ENCODE measurements at places on chromosomes 6 and 20. TPM values are rescaled to one million over a fixed set of nuclear protein-coding genes. Genes with fewer than 3 reads are reported as not detected.

DNA sequence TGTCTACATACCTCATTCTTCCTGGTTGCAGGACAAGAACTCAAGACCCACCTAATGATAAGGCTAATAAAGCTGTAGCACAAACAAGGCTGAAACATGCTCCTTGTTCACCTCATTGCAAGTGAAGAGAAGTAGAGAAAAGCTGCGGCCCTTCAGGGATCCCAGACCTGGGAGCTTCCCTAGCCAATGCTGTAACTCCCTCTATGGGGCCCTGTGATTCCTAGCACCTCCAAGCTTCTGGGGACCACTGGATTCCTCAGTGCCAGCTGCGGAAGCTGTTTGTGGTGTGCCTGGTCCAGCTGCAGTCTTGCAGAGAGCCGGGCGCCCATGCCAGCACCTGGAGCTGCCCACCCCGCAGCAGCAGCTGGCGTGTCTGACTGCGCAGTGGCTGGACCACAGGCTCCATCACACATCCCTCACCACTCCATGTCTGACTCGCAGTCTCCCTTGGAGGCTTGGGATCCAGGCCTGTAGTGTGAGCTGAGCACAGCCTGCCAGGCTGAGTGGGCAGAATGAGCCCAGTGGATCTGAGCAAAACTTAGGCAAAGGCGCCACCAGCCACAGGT, 737.2 kb upstream of the GJE1 start:
- DNase-seq: no peak

DNA sequence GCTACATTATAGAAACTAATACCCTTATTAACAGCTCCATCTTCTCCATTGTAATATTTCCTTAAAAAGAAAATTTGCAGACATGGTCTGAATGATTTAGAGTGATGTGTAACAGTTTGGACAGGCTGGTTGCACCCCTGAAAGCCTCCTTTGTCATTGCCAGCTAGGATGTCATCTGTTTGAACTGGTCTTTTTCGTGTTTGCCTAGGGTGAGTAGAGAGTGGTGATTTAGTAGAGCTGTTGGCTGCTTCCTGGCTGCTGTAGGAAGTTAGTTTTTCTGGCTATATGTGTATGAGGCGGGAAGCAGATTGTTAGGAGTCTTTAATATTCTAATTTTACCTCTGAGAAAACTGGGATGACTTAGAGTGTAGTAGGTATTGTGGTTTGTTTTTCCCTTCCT, 101.1 kb downstream of the ZFAND3 start:
- DNase-seq: no peak

DNA sequence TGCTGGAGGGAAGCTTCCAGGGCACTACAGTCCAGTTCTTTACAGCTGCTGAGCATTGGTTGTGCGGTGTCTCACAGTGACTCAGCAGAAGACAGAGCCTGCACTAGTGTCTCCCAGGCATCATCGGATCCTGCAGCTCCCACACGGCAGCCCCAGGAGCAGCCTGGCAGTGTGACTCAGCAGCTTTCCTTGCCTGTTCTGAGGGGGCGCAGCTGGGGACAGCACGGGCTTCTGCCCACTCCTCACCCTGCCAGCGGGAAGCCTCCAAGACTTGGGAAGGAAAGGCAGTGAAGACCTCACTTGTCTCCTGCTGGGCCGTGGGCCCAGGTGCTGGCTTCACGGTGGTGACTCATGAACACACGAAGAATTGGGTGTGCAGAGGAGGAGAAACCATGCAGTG, 165.4 kb downstream of the SYNDIG1 start:
- peak; percentile 53 for DNase-seq

DNA sequence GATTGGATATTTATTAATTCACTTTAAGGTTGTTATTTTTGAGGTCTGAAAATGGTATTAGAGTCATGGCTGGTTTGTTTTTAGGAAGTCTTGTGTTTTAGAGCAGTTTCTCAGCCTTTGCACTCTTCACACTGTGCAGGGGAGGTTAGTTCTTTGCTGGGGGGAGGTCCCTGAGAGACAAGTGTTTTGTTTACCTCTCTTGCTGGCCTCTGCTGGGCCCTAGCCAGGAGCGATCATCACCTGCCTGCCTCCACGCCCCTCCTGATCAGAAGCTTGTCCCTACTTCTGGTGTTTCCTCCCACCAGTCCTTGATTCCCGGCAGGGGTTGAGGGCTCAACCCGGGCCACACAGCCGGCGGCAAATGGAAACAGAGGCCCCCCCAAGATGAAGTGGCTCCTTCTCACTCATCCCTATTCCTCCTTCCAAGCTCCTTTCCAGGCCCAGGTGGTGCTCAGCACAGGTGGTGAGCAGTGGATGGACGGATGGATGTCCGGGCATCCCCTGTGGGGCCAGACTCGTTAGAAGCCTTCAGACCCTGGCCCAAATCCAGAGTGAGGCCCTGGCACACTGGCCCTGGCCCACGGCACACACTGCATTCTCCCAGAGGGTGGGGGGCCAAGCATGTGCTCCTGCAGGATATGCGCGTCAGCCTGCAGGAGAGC, 51.3 kb downstream of the GRM4 start:
- peak; percentile 86 for DNase-seq

GRCh38 chr6:156900292-156900691, 123.1 kb downstream of the ARID1B start:
- no peak for DNase-seq

GRCh38 chr6:95093154-95093553, 484.2 kb upstream of the MANEA start:
- DNase-seq: no peak

- no peak for DNase-seq
Observed at GRCh38 chr6:139834232-139834631, 459.8 kb upstream of the CITED2 start.

- no peak for DNase-seq
Observed at GRCh38 chr6:16976385-16977183, 125.3 kb upstream of the STMND1 start.

DNA sequence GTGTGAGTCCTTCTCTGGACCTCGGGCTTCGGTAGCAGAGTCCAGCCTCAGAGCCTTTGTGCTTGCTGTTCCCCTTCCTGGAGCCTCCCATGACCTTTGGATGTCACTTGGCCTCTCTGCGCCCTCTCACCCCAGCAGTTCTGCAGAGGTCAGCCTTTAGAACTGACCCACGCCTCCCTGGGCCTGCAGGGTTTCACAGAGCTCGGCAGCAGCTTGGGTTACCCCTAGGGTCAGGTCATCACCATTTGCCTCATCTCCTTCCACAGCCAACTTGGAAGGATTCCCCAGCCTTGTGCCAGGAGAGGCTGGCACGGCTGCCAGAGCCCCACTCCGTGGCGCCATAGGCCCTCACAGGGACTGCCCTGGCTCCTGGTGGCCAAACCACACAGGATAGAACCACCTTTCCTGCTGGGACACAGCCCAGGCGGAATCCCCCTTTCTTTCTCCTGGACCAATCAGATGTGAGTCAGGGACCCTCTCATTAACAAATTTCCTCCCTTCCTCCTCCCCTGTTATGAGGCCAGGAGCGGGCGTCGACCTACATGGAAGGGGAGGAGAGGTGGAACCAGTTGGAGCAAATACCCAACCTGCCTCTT, 13.9 kb upstream of the SIRPA start:
- DNase-seq: no peak

IL20RA gene
- 8.1 TPM for total RNA-seq

DNA sequence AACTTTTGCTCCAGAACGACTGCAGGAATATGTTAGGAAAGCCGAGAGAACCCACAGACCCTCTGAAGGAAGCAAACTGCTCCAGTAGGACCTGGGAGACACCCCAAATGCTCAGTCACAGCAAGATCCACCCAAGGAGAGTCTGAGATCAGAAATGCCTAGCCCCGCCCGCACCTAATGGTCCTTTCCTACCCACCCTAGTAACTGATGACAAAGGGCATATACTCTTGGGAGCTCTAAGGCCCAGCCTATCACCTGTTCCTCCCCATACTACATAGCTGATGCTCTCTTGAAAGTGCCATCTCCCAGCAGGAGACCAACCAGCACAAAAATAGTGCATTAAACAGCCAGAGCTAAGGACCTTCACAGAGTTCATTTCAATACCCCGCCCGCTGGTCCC, 67.6 kb downstream of the CD2AP start:
- DNase-seq: no peak

GRCh38 chr6:85360794-85361642, 88.9 kb upstream of the NT5E start:
- DNase-seq: no peak

DNA sequence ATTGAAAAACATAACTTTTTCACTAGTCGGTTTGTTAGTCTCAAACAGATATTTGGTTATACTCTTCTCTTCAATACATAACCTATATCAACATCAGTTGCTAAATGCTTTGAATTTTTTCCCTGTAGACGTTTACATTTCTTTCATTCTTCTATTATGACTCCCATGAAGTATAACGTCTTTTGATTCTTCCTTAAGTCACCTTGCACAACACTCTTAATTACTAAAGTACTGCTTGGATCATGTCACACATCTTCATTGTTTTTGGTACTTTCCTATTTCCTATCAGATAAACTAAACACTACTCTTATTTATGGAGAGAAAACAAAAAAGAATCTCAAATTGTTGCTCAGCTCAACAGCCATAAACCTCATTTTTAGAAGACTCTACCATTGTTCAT, 23.0 kb upstream of the BMP5 start:
- DNase-seq: no peak

DNA sequence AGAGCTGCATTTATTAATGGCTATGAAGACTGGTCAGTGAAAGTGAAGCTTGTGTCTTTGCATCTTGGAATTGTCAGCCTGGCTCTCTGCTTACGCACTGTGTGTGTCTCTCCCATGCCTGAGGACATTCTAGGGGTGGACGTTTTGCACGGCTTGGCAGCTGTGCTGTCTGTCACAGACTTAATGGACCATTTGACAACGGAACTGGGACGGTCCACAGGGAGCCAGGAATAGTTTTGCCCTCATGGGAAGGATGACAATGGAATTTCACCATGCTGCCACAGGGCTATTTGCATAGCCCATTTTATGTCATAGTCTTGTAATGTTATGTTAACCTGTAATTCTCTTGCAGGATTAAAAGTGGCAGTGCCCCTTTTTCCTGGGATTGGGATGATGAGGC, 44.7 kb downstream of the OR2B6 start:
- no peak for DNase-seq

ULBP3 gene
- 31.7 TPM for total RNA-seq

DNA sequence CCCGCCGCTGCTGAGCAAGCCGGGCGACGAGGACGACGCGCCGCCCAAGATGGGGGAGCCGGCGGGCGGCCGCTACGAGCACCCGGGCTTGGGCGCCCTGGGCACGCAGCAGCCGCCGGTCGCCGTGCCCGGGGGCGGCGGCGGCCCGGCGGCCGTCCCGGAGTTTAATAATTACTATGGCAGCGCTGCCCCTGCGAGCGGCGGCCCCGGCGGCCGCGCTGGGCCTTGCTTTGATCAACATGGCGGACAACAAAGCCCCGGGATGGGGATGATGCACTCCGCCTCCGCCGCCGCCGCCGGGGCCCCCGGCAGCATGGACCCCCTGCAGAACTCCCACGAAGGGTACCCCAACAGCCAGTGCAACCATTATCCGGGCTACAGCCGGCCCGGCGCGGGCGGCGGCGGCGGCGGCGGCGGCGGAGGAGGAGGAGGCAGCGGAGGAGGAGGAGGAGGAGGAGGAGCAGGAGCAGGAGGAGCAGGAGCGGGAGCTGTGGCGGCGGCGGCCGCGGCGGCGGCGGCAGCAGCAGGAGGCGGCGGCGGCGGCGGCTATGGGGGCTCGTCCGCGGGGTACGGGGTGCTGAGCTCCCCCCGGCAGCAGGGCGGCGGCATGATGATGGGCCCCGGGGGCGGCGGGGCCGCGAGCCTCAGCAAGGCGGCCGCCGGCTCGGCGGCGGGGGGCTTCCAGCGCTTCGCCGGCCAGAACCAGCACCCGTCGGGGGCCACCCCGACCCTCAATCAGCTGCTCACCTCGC, 1.5 kb downstream of the ARID1B start:
- DNase-seq: peak; percentile 62

DNA sequence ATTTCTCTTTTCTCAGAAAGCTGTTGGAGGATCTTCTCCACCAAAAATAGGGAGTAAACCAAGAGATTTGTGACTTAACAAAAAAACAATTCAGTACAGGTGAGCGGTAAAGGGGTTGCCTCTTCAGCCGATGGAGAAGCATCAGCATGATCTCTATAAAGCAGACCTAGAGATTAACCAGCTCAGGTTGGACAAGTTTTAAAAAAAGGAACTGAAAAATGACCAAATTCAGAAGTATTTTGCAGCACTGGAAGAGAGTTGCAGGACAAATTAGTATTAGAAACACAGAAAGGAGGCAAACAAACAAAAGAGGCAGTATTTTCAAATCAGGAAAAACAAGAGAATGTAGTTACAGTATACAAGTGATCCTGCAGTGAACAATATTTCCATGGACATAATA, 39.6 kb upstream of the ZNF184 start:
- DNase-seq: no peak

DNA sequence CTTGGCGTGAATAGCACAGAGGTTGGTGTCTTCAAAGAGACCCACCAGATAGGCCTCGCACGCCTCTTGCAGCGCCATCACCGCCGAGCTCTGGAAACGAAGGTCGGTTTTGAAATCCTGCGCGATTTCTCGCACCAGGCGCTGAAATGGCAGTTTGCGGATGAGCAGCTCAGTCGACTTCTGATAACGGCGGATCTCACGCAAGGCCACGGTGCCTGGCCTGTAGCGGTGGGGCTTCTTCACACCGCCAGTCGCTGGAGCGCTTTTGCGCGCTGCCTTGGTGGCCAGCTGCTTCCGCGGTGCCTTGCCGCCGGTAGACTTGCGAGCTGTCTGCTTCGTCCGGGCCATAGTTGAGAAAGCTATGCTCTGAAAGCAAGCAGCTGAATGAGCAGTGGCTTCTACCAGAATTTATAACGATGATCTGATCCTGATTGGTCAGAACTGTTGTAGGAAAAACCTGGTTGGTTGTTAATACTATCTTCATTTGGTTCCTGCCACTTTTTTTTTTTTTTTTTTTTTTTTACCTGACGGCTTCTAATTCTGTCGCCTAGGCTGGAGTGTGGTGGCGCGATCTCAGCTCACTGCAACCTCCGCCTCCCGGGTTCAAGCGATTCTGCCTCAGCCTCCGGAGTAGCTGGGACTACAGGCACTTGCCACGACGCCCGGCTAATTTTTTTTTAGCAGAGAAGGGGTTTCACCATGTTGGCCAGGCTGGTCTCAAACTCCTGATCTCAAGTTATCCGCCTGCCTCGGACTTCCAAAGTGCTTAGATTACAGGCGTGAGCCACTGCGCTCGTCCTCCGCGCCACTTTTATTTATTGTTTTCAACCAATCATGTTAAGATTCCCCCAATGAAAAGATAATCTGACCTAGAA, 21.5 kb downstream of the OR2B2 start:
- peak; percentile 47 for DNase-seq

PXDC1 gene
- 73.5 TPM for total RNA-seq

- DNase-seq: no peak
Observed at GRCh38 chr6:16311763-16312162, 73.4 kb downstream of the GMPR start.

ADGRF4 gene
- not detected for total RNA-seq

HRH3 gene
- total RNA-seq: not detected

CNR1 gene
- 17.5 TPM for total RNA-seq

NKAIN4 gene
- total RNA-seq: 0.67 TPM

PTK7 gene
- total RNA-seq: 57.1 TPM

LBP gene
- total RNA-seq: 3.4 TPM

DNA sequence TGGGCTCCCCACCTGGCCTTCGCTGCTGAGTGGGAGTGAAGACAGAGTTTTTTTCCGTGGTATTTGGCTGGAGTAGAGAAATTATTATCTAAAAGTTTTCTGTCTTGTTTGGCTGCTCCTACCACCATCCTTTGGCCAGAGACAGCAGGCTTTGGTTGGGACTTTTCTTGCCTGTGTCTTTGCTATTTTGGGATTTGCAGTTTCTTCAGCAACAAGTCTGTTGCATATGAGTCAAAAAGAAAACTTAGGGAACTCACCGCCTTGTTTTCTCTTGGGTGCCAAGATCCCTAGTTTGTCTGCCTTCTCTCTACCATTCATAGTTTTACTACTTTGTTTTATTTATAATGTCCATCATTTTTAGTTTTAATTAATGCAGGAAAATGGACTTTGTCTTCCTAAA, 683.8 kb downstream of the DOK5 start:
- DNase-seq: no peak

Measured in thyroid gland (tissue), 4 donors.